ENCODE measurements at places on chromosomes 1 and 21.

GRCh38 chr1:235265900-235266299, 62.1 kb downstream of the ARID4B start:
- DNase-seq = no peak

DNA sequence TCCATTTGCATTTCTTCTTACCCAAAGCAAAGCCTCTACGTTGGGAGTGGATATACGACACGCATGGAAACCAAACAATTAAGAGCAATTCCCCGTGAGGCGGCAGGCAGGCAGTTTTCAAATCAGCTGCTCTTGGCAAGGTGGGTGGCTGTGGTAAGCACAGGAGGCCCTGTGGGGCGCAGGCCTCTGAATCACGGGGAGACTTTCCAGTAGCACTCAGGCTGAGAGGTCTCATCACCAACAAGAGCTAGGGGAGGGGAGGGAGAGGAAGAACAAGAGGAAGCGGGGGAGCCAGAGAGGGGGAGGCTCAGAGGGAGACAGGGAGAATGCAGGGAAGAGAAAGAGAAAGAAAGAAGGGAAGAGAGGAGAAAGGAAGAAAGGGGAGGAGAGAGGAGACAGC, 56.4 kb downstream of the MT1HL1 start:
- no peak for DNase-seq

DNA sequence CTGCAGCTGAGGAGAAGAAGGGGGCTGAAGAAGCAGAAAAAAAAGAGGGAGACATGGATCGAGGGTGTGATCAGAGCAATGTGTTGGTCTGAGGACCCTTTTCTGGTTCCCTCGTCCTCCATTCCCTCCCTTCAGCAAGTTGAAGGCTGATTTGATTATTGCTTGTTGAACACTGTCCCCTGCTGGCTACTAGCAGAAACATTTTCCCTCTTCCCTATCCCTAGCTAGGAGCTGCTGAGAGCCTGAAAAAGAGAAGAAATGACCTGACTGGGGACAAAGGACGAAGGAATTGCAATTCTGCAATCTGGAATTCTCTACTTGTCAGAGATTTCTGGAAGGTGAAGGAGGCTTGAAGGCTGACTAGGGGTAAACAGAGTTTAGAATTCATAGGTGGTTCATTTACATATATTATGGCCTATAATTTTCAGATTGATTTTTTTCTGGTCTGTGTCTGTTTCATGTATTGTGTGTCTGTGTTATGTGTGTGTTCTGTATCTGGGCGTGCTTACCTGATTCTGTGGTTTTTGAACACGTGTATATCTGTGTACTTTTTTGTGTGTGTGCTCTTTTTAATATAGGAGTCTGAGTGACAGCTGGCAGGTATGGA, 9.8 kb downstream of the NHLH1 start:
- peak; percentile 83 for DNase-seq

GRCh38 chr1:225896937-225897549, 8.1 kb upstream of the LEFTY1 start:
- DNase-seq = peak; percentile 35

DNA sequence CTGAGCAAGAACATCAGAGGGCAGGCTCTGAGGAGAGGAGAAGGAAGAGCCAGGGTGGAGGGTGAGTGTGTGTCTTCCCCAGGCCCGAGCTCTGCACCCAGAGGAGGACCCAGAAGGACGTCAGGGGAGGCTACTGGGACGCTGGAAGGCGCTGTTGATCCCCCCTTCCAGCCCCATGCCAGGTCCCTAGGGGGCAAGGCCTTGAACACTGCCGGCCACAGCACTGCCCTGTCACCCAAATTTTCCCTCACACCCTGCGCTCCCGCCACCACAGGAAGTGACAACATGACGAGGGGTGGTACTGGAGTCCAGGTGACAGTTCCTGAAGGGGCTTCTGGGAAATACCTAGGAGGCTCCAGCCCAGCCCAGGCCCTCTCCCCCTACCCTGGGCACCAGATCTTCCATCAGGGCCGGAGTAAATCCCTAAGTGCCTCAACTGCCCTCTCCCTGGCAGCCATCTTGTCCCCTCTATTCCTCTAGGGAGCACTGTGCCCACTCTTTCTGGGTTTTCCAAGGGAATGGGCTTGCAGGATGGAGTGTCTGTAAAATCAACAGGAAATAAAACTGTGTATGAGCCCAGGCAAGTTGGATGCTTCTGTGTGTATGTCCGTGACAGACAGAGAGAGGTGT, 17.1 kb downstream of the BCAN start:
- no peak for DNase-seq

DNA sequence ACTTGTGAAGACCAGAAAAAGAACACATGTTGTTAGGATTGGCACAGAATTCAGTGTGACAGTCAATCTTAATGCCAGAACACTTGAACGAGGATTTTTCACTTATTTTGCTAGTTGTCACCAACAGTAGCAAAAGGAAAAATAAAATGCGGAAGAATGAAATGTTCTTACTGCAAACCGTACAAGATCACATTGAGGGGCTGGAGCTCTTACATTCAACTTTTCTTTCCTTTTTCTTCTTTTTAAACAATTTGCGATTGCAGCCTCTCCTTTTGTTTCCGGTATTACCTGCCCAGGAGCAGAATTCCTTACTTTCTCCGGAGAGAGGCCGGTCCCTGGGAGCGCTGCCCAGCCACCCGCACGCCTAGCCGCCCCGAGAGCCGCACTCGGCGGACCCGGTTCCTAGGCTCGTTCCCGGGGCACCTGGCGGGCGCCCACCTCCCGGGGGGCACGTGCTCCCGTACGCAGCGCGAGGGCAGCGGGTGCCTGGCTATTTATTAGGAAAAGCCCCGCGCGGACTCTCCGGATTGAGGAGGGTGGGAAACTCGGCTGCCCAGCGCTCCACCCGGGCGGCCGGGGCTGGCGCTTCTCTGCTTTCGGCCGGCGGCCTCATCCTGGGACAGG, 1.2 kb upstream of the CAMTA1 start:
- DNase-seq = no peak

All from cardiac fibroblast (primary cell).